ENCODE measurements at places on chromosomes 3 and 15.

DNA sequence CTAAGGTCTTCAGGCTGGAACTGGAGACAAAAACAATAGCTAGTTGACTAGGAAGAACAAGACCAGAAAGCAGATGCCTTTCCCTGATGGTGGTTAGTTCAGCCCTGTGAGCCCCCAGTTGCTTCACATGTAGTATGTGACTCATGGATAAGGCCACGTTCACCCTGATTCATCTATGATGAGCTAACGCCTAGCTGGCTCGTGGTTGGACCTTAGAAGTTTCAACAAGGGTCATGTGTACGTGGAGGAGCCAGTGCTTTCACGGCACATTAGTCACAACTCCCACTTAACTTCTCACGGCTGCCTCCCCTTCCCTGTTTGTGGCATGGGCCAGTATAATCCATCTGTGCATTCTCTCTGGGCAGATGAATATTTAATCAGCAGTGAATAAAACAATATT, 20.6 kb downstream of the COL8A1 start:
- peak; percentile 94 for DNase-seq

DNA sequence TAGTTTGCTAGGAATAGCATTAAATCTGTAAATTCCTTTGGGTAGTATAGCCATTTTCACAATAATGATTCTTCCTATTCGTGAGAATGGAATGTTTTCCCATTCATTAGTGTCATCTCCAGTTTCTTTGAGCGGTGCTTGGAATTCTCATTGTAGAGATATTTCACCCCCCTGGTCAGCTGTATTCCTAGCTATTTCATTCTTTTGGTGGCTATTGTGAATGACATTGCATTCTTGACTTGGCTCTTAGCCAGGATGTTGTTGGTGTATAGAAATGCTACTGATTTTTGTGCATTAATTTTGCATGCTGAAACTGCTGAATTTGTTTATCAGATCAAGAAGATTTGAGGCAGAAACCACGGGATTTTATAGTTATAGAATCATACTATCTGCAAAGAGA, 690.5 kb upstream of the ALCAM start:
- no peak for DNase-seq

DNA sequence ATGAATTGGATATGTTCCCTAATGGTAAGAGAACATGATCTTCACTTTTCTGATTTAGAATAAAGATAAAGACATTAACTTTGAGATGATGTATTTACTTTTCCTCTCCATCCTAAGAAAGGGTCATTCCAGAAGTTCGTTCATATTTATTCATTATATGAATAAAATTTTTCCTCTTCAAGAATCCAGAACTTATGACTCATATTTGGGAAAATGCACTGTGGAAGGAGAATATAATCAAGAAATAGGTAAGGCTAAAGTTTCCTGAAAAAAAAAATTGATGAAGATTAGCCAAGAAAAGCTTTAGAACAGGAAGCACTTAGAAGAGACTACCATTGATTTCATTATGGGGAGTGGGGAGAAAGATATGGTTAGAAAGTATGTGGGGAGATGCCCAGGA, 36.5 kb upstream of the CBLB start:
- no peak for DNase-seq

DNA sequence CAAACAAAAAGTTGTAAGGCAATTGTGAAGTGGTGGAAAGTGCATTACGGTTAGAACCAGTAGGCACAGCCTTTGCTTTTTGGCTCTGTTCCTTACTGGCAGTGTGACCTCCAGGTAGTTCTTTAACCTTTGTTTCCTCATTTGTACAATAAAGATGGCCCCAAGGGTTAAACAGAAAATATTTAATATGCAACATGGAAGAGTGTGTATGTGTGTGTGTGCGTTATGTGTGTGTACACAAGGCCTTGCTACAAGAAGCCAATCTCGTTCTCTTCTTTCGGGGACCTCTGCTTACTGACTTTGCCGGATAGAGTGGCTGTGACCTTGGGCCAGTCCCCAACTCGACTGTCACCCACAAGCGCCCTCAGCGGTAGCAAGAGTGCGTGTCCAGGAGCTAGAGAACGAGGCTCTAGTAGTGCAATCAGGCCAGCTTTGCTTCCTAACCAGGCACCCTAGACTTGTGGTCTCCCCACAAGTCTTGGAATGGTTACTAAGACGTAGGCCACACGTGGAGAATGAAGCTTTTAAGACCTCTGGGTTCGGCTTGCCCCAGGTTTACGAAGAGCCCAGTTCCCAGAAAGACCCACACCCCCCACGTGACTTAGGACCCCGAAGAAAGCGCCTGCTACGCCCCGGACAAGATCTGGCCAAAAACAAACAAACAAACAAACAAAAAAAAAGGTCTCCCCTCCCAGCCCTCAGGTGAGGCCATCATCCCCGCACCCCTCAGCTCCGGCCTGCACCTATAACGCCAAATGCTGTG, 593 bp downstream of the CIAO2A start:
- DNase-seq = peak; percentile 36

GRCh38 chr3:168431491-168431890, 335.8 kb upstream of the GOLIM4 start:
- DNase-seq = no peak

DNA sequence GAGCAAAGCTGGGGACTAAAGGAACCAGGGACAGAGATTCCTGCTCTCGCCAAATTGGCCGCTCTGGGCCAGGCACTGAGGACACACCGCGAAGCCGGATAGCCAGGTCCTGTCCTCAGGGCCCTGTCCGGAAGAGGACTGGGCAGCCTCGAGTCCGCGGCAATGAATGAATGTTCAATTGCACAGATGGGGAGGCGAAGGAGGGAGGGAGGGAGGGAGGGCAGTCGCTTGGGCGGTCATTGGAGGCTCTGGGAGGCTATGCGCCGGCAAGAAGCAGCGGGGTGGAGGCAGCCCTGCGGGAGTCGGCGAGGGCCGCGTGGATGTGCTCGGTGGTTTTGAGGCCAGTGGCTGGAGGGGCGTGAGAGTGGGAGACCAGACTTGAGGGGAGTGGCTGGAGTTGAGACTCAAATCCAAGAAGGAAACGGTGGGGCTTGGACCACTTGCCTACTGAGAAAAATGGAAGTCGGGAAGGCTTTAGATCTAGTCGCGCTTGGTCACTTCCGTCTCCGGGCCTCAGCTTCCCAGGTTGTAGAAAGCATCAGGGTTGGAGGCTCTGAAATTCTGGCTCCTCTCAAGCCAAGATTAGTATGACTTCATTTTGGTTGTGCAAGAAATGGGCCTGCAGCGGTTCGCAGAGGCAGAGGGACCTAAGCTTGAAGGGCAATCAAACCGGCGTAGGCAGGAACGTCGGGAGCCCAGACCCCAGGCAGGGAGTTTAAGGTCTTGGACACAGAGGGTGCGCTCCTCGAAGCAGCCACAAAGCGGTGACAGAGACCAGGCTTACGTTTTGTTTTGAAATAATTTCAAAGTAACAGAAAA, 21.1 kb upstream of the PLXND1 start:
- DNase-seq = peak; percentile 92

GRCh38 chr3:169771497-169772304, 1.5 kb upstream of the MYNN start:
- DNase-seq = peak; percentile 82

GRCh38 chr15:92902737-92903593, 2.8 kb downstream of the CHD2 start:
- peak; percentile 33 for DNase-seq

DNA sequence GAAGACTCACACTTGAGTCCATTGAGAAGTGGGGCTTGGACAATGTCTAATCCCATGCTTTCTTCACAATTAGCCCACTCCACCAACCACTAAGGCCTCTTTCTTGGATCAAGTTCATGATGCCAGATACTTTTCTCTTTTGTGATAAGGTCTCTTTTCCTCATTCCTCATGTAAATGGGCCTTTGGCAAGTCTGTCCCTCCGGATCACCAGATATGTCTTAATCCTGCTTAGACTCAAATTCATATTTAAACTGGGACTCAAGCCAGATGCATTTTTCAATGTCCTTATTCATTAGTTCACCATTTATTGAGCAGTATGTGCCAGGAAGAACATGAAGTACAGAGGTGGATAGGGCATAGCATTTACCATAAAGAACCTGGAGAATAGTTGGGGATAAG, 671.1 kb downstream of the TBL1XR1 start:
- no peak for DNase-seq

- no peak for DNase-seq
Observed at GRCh38 chr15:67166280-67167009, 88.0 kb downstream of the AAGAB start.

GRCh38 chr3:169493521-169494141, 169.9 kb downstream of the MECOM start:
- no peak for DNase-seq

DNA sequence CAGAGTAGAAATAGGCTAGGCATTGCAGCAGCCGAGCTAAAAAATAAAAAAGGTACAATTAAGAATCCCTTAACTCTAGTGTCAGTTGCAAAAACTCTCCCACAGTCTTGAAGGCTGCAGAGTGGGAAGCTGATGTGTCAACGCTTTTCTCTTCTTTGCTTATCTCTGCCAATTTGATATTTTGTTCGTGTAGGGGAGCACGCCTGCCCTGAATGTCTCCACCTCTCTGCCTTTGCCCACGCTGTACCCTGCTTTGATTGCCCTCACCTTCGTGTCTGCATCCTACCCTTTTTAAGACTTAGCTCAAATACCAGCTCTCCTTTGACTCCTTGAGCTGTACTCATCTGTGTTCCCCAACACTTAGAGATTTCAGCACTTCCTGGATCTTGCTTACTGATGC, 155.4 kb upstream of the CADPS start:
- DNase-seq = no peak

DNA sequence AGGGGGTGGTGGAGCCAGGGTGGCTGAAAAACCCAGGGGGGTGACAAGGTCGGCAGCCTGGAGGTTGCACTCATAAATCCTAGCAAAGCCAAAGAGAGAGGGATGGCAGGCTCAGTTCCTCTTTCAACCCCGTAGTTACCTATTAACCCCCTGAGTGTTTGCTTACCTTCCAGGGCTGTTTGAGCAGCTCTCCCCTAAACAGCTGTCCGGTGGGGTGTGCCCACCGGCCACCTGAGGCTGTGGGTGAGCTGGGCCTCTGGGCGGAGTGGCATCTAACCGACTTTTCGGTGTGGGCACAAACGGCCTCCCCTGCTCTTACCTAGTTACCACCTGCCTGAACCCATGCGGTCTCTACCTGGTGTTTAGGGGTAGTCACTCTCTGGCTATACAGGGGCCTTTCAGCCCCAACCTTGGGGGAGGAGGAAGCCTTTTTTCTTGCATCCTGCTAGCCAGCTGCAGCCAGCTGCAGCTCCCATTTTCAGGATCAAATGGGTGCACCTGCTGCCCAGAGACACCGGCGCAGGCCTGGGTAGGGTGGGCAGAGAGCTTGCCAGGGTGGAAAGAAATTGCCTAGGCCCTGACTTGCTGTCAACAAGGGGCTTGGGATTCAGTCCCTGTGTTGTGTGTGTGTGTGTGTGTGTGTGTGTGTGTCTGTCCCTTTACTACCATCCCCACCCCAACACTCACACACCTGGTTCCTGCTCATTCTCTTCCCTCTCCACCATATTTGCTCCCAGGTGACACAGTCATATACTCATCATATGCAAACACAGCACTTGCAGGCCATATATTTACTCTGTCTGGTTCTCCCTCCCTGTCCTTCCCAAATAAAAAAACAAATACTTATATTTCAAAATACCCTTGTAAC, 3.7 kb downstream of the DLL4 start:
- no peak for DNase-seq

DNA sequence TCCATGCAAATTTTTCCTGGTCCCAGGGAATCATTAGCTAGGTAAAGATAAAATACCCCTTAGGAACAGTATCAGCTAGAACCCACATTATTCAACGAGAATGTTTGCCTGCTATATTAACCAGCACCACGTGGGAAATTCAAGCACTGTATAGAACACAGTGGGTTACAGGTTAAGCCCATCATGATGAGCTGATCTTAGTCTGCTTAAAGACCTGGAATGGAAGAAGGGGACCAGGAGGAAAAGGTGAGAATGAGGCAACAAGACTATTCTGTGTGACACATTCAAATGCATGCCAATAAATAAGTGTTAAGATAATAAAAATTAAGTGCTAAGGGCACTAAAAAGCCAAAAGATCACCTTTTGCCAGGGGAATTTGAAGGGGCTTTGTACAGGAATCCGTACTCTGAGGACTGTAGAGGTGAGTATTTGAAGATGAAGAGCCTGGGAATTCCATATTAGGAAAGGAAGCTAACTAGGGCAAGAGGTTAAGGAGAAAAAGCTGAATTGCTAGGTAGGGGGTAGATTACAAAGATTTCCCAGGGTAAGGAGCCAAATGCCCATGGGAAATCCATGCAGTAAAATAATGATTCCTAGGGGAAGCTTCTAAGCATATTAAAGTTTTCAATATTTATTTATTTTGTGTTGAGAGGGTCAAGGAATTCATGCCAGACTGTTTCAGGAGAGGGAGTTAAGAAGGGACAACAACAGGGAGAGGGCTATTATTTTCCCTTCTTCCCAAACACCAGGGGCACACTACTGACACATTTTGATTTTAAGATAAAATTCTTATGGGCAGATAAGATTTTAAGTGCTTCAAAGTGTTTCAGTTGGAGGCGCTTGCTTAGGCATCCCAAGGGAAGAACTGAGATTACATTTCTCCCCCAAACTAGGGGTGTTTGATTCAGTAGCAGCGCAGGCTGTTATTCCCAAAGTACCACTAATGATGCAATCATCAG, 2.3 kb upstream of the MED12L start:
- no peak for DNase-seq

DNA sequence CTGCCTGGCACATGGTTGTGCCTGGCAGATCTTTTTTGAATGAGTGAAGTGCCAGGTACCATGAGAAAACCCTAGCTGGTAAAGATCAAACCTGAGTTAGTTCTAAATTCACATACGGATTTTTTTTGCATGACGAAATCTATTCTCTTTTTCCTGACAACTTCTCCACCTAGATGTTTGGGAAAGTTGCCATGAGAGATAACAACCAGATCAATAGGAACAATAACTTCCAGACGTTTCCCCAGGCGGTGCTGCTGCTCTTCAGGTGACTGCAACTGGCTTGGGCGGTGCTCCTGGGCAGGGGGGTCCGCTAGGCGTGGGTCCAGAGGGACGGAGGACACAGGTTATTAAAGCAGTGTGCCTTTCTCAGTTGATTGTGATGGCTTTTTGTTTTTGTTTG, 71.8 kb downstream of the CHDH start:
- DNase-seq = no peak

DNA sequence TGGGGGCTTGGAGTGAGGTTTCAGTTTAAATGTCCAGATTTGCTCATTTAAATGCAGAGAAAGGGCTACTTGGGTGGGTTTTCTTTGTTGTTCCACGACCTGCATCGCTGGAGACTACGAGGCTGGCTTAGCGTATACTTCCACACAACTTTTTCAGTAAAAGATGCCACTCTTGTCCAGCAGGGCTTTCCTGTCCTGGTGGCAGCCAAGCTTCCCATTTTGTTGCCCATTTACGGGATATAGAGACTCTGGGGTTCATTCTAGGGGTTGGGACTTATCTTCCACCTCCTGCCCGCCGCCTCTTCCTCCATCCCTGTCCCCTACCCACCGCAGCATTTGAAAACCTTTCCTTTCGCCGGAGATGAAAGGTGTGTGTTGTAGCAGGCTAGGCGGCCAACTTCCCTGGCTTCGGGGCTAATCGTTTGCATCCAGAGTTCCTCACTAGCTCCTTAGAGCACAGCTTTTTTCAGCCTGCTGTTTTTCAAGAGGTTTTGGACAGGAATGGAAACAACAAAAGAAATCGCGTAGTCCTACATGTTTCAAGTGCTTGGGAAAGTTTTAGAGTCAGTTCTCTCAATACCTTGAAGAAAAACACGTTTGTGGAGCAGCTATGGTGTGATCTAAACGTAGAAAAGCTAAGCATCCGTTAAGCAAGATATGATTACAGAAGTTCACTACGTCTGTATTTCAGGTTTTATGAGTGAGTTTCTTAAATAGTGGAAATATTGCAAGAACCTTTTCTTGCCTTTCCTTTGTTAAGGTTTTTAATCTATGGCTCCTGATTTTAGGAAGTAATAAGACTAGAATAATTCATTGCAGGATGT, 843 bp downstream of the CHRNA5 start:
- DNase-seq = peak; percentile 50

All from MCF 10A (cell line).